ENCODE measurements at places on chromosomes 12 and 14. TPM values are rescaled to one million over a fixed set of nuclear protein-coding genes. Genes with fewer than 3 reads are reported as not detected.
A peak's percentile ranks its signal among the peaks of the same experiment; 100 is the strongest.

CEBPE gene
- not detected for polyA plus RNA-seq

CABP1 gene
- not detected for polyA plus RNA-seq

BATF gene
- polyA plus RNA-seq, result 61.7 TPM

GRCh38 chr14:80325112-80325511 is 113.8 kb upstream of the DIO2 start:
- DNase-seq, result no peak

DNA sequence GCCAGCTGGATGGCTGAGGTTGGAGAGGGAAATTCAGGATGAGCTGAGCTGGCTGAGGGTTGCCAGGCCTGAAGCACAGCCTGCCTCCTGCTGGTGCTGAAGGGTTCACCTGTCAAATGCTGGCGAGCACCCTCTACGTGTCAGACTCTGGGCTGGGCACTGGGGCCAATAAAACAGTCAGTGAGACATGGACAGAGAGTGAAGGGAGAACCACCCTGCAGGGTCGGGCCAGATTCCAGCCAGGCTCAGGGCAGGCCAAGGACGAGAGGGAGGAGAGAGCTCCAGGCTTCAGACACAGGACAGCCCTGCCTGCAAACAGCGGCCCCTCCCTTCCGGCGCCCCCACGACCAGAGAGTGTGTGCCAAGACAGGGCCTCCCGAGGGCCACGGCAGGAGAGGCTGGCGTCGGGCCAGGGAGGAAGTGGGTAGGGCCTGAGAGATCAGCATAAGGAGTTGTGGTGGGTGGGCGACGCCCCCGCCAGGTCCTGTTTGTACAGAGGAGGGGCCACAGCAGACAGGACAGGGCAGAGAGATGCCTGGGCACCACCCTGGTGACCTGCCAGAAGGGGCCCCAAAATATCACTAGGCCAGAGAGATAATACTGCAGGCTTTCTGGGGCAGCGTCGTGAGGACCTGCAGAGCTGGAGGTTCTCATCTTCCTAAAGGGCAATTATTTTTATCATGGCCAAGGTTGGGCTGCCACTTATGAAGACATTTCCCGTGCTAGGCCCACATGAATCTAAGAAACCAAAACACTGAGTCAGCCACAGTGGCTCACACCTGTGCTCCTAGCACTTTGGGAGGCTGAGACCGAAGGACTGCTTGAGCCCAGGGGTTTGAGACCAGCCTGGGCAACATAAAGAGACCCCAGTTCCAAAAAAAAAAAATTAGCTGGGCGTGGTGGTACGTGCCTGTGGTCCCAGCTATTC is 73.1 kb upstream of the GPR68 start:
- peak; percentile 83 for DNase-seq

DNA sequence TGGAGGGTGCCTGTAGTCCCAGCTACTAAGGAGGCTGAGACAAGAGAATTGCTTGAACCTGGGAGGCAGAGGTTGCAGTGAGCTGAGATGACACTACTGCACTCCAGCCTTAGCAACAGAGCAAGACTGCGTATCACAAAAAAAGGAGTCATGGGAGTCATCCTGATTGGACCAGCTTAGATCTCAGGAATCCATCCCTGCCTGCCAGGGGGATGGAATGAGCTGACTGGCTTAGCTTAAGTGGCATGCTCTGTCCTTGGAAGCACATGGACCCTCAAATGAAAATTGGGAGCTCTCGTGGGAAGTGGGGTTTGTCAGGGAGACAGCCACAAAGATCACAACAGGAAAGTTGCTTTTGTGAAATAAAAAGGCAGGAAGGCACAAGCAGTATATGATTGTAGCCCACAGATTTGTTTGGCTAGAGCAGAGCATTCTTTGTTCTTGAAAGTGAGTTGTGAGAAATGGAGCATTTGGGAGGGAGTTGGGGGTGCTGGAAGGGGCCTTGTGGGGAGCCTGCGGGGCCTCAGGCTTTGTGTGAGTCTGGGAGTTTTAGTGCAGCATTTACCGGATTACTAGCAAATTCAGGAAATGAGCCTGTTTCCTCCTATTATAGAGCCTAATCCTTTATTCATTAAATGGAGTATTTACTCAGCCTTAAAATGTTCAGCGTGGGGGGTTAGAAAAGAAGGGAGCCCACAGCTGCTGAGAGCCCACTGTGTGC is 30.7 kb downstream of the DGLUCY start:
- no peak for DNase-seq

- no peak for DNase-seq
Measured at GRCh38 chr14:95130549-95130948, 26.8 kb downstream of the DICER1 start.

- DNase-seq, result no peak
Measured at GRCh38 chr12:18906395-18906794, 168.5 kb downstream of the CAPZA3 start.

DNA sequence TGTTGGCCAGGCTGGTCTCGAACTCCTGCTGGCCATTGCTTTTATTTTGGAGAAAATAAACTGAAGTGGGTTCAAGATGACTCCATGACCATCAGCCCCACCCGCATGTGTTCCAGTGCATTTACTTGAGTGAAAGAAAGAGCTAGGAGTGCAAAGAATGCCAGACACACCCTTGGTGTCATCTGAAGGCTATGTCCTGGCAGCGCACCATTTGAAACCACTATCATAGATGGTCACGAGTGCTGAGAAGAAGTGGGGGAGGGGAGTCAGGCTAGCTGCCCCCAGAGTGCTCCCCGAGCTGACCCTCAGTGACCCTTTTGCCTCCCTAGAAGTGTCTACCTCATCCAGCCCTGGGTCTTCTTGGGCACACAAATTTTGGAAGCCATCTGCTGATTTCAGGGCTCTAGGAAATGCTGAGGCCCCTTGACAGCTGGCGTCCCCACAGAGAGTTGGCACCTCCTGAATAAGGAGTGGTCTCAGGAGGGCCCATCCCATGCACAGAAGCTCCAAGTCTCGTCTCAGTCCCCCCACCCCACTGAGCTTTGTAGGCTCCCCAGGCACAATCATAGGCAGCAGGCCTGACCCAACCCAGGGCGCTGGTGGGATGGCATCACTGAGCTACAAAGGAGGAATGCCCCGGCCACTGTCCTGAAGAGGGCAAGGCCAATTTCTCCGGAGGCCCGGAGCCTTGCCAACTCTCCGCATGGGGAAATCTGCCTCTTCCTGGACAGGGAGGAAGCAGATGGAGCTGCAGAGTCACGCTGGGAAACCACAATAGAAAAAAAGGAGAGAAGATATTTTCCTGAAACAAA is 28.0 kb downstream of the PXN start:
- no peak for DNase-seq

DNA sequence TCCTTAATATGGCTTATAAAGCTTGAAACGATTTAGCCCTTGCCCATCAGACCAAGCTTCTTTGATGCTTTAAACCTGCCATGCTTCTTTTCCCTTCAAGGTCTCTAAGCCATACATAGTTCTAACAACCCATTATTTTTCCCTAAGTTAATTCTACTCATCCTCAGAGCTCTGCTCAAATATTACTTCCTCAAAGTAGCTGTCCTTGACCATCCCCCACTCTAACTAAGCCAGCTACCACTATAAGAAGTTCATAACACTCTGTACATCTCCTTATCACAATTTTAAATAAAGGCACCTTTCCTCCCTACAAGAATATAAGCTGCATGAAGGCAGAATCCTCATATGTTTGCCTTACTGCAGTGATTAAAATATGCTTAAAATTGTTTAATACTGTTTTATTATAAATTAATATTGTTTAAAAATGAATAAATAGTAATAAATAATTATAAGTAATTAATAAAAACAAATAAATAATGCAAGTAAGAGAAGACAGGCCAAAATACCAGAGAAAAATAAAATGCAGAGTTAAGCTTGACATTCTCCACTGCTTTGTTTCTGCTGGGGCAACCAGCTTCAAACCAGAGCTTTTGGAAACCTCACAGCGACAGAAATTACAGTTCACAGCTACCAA is 76.8 kb downstream of the NUMB start:
- DNase-seq, result no peak

DNA sequence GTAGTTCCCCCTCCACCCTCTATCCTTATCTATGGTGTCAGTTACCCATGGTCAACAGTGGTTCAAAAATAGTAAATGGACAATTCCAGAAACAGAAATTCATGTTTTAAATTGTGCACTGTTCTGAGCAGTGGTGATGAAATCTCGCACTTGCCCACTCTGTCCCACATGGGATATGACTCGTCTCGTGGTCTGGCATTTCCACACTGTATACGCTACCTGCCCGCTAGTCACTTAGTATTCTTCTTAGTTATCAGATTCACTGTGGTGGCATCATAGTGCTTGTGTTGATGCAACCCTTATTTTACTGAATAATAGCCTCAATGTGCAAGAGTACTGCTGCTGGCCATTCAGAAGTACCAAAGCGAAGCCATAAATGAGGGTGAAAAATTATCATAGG is 507.0 kb downstream of the SNAPC1 start:
- no peak for DNase-seq

DNA sequence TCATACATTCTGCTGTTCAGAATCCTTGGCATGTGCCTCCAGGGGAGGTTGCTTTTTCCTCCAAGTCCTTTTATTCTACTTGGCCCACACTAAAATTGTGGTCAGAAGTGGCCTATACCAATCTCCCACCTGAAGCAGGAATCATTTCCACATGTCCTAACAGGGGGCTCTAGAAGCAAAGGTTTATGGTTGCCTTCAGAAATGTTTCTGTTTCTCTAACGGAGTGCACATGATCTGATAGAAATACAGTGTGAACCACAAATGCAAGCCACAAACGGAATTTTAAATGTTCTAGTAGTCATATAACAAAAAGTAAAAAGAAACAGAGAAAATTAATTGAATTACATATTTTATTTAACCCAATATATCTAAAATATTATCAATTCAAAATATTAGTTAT is 4.0 kb downstream of the PTGER2 start:
- peak; percentile 51 for DNase-seq

DNA sequence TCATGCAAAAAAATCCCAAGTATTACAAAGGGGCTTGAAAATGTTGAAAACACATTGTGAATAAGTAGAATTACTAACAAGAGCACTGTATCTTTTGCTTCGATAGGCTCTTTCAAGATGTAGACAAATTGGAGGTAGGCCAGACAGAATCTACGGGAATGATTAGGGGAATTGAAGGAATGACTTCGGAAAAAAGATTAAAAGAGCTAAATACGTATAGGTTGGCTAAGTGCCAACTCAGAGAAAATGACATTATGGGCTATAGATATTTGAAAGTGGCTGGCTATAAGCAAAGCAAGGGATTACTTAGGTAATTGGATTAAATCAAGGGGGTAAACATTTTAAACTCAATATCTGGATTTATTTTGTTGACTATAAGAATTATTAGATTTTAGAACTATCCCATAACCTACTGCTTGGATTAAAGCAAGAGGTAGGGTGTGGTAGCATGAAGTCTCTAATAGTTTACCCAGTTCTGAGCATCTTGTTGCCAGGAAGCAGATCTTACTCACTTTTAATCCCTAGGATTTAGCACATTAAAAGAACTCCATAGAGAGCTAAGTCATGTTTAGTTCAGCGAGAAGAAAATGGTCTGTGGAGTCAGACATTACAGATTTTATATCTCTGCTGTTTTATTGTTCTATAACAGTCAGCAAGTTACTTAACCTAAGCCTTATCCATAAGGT is 489.8 kb downstream of the DIO2 start:
- no peak for DNase-seq

- DNase-seq, result no peak
Measured at GRCh38 chr14:96538097-96538989, 36.2 kb downstream of the PAPOLA start.

GRCh38 chr14:92704036-92704804 is 44.2 kb downstream of the LGMN start:
- peak; percentile 41 for DNase-seq

- DNase-seq, result no peak
Measured at GRCh38 chr12:108478611-108479206, 36.4 kb upstream of the FICD start.

Data from immature natural killer cell (primary cell).